ENCODE measurements at places on chromosomes 13 and 19.

GRCh38 chr13:90591260-90591926 lies 756.1 kb upstream of the MIR17HG start:
- no peak for DNase-seq

GRCh38 chr19:34994286-34994642 lies 5.9 kb upstream of the GRAMD1A start:
- no peak for DNase-seq

GRCh38 chr13:78762825-78763224 lies 103.9 kb upstream of the OBI1 start:
- no peak for DNase-seq

DNA sequence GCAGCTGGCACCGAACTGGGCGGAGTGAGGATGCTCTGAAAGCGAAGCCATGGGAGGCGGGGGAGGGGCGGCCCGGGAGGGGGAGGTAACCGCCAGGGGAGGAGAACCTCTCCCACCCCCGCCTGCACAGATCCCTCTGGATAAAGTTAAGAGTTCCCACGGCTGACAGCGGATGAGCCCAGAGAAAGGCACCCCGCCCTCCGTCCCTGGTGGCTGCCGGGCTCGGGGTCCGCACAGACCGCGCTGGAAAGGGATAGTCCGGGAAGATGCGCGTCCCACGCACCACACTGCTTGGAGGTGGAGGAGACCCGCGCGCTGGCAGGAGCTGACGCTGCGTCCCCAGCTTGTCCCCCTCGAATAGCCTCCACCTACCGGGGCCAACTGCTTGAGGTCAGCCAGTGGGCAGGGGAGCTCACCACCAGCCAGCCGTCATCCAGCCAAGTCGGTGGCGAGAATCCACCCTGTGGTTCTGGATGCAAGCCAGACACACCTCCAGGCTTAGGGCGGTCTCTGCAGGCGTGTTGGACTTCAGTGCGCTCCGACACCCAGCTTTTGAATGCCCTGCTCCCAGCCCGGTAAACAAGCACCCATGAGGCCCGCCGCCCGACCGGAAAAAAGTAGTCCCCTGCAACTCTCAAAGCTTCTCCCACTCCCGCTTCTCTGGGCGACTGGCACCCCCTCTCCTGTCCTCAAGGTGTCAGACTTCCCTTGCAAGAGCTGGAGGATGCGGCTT lies at the start of gene TRPC4:
TRPC4 (minus strand) TSS at position 17 of the 733 bp plus-strand sequence. CDS start 86,439 bp downstream, outside the sequence.
- DNase-seq: no peak

GRCh38 chr19:18793144-18794028 lies 2.3 kb upstream of the COMP start:
- DNase-seq: no peak

GRCh38 chr19:37165635-37166034 lies 6.9 kb downstream of the ZNF585A start:
- DNase-seq: no peak

DNA sequence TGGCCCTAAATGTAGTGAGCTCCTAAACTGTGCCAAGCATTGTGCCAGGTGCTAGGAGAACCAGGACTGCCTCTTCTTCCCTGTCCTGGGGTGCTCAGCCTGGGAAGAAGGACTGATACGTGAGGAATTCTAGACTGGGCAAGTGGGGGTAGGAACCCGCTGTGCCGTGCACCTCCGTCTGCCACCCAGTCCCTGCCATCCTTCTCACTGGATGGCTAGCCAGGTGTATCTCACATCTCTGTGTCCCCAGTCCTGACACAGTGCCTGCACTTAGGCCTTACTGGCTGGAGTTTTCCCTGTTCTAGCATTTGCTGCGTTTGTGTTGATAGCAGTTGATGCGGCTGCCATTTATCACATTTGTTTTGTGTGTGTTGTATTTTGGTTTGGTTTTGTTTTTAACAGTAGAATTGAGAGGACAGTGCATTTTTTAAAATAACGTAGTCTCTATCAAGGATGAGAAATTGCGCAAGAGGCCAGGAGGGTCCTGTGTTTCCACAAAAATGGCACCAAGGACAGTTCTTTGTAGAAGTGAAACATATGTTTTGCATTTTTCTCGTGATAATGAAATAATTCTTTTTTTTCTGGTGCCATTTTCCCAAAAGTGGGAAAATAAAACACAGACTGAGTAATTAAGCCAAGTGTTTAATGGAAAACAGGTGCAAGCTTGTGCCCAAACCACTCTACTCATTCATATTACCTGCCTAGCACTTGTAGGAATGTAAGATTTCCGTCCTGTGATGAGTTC lies 4.7 kb upstream of the GPR183 start:
- DNase-seq: no peak

GRCh38 chr19:31334849-31335624 lies 14.2 kb downstream of the TSHZ3 start:
- DNase-seq: no peak

DNA sequence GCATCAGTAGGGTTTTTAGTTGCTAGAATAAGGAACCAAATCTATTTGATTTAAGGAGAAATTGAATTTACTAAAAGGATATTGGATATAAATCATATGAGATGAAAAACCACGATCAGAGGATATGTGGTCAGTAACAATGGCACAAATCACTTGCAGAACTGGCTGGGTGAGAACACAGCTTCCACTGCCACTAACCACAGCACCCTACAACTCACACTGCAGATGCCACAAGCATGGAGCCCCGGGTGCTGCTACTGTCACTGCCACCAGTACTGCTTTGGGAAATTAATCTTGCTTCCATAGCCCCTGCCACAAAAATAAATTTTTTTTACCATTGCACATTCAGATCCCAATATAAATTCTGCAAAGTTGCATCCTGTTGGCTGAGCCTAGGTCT lies 40.6 kb upstream of the KLF12 start:
- no peak for DNase-seq

GRCh38 chr19:3296446-3296845 lies 69.9 kb upstream of the NFIC start:
- no peak for DNase-seq

DNA sequence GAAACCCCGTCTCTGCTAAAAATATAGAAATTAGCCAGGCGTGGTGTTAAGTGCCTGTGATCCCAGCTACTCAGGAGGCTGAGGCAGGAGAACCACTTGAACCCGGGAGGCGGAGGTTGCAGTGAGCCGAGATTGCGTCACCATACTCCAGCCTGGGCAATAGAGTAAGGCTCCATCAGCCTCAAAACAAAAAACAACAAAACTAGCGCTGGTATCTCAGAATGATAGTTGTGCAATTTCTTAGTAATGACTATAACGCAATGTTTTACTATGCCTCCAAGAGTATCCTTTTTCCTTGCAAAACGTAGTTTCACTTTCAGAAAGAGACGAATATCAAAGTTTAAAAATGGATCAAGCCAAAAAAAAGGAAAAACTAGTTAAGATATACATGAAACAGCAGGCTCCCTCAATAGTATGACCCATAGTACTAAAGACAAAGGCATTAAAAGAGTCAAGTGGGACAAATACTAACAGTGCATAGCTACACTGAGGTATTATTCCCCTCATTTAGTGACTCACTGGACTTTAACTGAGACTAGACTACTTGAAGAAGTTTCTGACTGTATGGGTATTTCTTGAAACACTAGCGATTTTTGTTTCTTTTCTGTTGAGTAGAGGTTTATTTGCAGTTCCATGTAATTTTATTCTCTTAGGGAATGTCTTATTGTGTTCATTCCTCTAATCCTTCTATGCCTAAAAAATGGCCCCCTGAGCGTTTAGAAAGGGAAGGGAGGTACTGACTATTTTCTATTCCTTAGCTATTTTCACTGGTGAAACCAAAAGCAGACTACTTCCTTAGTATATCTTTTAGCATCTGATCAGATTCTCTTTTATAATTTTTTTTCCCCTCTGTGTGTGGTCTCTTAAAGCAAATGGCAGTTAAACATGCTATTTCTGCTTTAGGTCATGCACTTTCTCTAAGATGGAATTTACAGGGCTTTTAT lies 10.4 kb upstream of the ITM2B start:
- no peak for DNase-seq

DNA sequence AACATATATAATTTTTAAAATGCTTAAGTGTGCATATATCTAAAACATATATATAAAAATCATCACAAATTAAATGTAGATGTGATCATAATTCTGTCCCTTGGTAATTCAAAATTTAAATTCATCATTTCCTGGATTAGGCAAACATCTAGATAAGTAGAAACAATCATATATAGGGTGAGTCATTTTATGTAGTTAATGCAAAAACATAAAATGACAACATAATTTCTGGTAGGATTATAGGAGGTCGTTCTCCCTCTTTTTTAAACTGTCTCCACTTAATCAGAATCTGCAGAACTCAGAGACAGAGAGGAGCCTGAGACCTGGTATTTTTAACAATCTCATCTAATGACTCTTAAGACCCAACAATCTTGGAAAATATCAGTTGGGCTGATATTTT lies 333.4 kb downstream of the KCTD12 start:
- no peak for DNase-seq

- no peak for DNase-seq
These were observed 5.4 kb downstream of the TMEM150B start for GRCh38 chr19:55319785-55320184.

GRCh38 chr13:22082030-22082429 lies 411.2 kb downstream of the FGF9 start:
- no peak for DNase-seq

GRCh38 chr13:111508902-111509509 lies 188.6 kb downstream of the TEX29 start:
- DNase-seq: no peak

GRCh38 chr13:33168321-33168960 lies 117.1 kb downstream of the STARD13 start:
- DNase-seq: no peak

DNA sequence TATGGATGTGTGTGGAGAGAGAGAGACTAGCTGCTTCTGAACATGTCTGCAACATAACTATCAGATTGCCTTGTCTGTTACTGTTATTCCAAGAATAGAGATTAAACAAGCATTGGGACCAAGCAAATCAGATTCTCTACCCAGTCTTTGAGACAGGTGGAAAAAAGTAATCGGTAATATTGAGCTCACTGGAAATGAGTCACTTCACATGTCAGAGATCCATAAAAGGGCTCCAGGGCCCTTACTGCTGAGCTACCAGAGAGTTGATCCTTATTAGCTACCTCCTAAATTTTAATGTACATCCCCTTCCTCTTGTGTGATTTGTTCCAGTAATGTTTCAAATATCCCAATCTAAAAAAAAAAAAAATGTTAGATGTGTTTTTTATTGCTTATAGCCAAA lies 2118.0 kb downstream of the PCDH9 start:
- no peak for DNase-seq

DNA sequence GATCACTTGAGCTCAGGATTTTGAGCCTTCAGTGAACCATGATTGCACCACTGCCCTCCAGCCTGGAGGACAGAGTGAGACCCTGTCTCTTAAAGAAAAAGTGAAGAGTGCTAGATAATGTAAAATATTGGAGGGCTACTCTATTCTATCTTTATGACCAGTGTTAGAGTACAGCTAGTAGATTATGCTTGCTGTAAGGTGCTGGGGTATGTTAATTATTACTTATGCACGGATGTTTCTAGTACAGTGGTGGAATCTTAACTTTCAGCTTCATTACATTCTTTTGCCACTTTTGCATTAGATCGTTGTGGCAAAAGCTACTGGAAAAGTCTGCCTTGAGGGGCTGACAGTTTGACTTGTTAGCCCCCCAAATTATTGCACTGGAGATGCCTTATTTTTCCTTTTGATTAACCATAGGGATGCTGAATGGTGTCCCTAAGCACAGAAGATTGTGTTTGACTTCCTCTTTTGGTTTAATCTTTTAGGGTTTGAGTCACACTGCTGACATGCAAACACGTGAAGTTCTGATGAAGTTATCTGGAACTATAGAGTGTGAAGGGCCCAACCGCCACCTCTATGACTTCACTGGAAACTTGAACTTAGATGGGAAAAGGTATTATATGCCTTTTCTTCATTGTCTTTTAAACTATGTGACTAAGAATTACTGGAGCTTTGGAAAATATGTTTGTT lies 169.8 kb downstream of the ATP8A2 start:
- no peak for DNase-seq

- DNase-seq: no peak
These were observed 1.2 kb downstream of the NR2C2AP start for GRCh38 chr19:19201697-19202630.

DNA sequence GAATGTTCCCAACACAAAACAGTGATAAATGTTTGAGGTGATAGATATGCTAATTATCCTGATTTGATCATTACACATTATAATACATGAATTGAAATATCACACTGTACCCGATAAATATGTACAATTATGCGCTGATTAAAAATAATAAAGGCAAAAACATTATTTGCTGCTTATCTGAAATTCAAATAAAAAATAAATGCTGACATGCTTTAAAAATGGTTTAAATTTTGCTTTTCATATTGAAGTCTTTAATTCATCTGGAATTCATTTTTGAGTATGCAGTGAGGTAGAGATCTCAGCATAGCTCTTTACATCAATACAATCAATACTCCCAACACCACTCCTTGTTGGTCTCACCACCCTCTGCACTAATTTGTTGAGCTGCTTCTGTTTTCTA lies 330.8 kb downstream of the NALCN start:
- DNase-seq: no peak

DNA sequence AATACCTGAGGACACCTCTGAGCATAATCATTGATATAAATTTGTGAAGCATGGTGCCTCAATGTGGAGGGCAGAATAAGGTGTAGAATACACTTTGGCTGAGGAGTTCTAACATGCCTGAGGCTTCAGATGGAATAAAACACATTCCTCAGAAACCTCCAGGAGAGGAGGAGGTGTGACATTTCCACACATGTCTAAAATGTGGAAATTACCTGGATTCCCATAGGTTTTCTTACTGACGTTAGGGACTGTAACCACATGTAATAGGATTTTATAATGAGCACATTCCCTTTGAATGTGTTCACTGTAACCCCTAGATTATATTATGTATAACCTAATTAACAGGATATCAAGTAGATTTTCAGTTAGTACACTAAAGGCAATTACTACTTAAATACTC lies 226.1 kb downstream of the TDRD3 start:
- DNase-seq: no peak

DNA sequence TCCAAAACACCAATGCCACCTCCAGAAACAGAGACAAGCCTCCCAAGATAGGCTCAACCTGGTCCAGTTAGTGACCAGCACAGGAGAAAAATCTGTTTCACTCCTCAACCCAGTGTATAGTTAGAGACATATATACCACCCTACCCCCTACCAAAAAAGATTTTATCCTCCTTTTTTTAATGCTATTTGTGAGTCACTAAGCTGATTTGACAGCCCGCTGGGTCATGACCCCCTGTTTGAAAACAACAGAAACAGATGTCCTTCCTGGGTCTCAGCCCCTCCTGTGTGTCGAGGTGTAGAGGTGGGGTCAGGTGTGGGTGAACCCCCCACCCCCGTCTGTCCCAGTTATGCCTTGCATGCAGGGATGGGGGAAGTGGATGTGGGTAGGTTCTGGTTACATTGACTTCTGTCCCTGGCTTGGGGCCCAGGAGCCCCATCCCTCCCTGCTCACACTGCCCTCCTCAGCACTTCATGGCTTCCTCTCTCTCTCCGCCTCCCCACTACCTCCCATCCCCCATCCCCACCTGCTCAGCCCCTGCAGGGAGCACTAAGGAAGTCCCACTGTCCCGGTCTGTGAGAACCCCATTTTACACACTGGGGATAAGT lies 14.0 kb upstream of the TOMM40 start:
- no peak for DNase-seq
